Activated naive CD8-positive, alpha-beta T cell treated with anti-CD3 and anti-CD28 coated beads, Interleukin-2, amount 10 ng/mL, durations not matched to agents 7 days and 5 days (primary cell): ENCODE measurements at places on chromosomes 7 and 10. TPM values are rescaled to one million over a fixed set of nuclear protein-coding genes. Genes with fewer than 3 reads are reported as not detected.

GRCh38 chr7:111529507-111530355 lies 32.6 kb downstream of the IMMP2L start:
- no peak for DNase-seq

DNA sequence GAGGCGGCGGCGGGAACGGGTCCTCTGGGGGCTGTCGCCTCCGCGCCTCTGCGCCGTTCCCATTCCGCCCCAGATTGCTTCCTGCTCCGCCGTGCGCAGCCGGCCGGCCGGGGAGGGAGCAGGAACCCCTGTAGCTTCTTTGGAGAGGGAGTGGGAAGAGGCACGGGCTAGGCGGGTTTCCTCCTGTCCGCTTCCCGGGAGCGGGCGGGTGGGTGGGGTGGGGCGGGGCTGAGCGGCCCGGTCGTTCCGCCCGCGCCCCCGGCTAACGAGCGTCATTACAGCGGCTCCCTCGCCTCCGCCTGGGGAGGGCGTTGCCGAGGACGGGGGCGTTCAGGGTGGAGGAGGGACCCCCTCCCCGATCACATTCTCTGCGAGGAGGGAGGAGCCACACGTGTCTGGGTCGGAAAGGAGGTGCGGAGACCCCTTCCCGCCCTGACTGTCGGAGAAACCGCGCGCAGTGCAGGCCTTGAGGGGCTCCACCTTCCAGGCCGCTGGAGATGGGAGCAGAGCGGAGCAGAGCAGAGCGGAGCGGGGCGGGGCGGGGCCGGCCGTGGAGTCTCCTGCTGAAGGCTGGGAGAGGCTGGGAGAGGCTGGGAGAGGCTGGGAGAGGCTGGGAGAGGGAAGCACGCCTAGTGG lies 39.7 kb downstream of the AGAP3 start:
- DNase-seq: no peak

GRCh38 chr10:15176269-15176668 lies 7.8 kb upstream of the NMT2 start:
- DNase-seq: no peak

- DNase-seq: no peak
These were observed 283.6 kb upstream of the LRRTM3 start for GRCh38 chr10:66642217-66642616.

- DNase-seq: no peak
These were observed 123.5 kb downstream of the AHR start for GRCh38 chr7:17421941-17422340.

DNA sequence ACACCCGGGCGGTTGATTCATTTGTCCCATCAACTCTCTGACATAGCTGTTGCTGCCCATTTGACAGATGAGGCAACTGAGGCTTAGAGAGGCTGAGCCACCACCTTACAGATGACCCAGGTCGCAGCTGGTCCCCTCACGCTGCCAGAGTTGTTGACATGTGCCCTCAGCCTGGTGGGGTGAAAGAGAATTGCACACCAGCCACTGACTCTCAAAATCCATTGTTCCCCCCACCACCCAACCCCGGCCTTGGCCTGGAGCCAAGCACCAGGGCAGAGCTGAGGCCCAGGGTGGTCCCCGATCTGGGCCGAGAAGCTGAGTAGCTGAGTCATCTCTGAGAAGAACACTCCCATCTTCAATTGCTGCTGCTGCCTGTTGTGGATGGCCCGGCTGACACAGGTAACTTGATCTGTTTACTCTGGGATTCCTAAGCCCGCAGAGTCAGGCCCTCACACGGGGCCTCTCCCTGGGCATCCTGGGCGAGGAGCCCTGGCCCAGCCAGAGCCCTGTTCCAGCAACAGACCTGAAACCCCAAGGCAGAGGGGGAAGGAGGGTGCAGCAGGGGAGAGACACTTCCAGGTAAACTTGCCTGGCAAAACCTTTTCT lies 27.5 kb downstream of the PVRIG start:
- no peak for DNase-seq

DNA sequence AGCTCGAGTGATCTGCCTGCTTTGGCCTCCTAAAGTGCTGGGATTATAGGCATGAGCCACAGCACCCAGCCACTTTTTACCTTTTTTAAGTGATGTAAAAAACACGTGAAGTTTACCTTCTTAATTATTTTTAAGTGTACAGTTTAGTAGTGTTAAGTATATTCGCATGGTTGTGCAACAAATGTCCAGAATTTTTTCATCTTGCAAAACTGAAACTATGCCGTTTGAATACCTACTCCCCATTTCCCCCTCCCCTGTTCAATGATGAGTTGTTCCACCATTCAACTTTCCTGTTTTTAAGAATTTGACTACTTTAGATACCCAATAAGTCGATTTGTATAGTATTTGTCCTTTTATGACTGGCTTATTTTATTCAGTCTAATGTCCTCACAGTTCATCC lies 10.9 kb downstream of the NRBF2 start:
- no peak for DNase-seq

- DNase-seq: no peak
These were observed 29.7 kb upstream of the TAS2R16 start for GRCh38 chr7:123024989-123025758.

DNA sequence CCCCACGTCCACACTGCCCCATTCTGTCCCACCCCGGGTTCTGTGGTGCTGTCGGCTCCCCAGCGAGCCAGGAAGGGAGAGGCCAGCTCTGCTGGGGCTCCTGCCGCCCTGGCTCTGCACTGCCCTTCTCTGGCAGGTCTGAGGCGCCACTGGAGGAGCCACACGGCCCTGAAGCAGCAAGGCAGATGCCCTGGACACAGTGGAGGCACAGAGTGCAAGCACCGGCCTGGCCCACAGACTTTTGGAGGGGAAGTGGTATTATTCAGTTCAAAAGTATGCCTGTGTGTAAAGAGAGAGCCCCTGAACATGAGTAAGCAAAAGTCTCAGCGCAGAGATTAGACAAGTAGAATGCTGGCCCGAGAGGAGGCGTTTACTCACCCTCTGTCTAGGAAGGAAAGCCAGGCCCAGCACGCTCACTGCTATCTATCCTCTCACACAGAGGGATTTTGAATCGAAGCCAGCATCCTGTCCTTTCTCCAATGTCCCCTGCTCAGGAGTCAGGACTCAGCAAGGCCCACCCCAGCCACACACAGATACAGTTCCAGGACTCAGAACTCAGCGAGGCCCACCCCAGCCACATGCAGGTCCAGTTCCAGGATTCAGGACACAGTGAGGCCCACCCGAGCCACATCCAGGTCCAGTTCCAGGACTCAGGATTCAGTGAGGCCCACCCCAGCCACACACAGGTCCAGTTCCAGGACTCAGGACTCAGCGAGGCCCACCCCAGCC lies 115.0 kb downstream of the EGFR start:
- no peak for DNase-seq

DNA sequence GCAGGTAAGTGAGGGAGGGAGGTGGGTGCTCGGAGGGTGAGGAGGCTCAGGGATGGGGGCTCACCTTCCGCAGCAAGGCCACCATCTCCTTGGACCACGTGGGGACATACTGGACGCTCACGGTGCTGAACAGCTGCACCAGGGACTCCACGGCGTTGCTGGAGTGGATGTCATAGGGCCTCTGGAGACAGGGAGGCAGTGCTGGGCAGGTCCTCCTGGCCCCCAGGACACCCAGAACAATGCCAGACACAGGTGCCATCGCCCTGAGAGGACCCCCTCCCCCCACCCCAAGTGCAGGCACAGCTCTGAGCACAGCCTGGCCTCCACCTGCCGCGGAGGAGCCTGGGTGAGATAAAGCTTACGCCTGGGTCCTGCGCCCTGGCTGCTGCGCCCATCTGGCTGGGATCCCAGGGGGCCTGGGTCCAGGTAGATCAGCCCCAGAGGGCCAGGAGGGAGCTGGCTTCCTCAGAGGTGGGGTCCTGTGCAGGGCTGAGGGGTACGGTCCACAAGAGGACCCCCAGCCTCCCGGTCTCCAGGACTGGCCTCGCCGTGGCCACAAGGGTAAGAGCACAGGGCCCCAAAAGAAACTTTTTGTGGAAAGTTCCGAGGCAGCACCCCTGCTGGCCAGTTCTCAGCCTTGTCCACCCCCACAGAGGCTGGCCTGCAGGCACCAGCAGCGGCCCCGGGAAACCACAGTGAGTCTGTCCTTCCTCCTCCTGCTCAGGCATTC lies 37.8 kb downstream of the DPYSL4 start:
- no peak for DNase-seq

GRCh38 chr7:147249956-147250355 lies 1133.4 kb downstream of the CNTNAP2 start:
- DNase-seq: no peak

GRCh38 chr10:18345308-18345707 lies 205.1 kb downstream of the CACNB2 start:
- no peak for DNase-seq

- DNase-seq: no peak
These were observed 37.5 kb downstream of the STK32C start for GRCh38 chr10:132270256-132270655.

GRCh38 chr7:129845972-129846327 lies 106.8 kb downstream of the UBE2H start:
- DNase-seq: no peak

DNA sequence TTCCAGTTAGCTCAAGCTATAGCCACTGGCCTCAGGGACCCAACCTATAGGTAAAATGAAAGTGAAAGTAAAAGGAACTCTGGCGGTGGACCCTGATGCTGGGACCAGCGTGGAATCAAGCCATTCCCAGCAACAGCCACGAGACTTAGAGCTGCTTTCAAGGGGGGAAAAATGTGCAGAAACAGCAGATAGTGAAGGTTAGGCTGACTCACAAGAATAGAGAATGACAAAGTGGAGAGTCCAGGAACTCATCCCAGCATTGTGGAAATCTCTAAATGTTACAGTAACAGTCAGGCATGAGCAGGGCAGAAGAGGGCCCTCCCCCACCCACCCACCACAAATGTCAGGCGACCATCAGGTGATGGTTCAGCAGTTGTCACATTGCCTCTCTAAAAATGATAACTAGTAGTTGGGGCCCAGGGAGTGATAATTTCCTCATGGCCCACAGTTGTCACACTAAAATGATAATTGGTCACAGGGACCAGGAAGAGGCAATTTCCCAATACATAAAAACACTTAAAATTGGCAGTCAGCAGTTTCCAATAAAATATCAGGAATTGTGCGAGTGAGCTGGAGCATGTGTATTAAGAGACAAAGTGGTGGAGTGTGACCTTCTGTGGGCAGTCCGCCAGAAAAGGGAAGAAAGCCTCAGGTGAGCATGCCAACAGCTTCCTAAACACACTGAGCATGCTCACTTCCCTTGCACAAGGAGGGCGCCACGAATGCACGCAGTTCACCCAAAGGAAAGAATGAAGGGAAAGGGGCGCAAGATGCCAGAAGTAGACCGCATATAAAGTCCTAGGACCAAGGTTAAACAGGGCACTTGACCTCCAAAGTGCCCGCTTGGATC lies 129.8 kb upstream of the PPP1R3A start:
- DNase-seq: no peak

DNA sequence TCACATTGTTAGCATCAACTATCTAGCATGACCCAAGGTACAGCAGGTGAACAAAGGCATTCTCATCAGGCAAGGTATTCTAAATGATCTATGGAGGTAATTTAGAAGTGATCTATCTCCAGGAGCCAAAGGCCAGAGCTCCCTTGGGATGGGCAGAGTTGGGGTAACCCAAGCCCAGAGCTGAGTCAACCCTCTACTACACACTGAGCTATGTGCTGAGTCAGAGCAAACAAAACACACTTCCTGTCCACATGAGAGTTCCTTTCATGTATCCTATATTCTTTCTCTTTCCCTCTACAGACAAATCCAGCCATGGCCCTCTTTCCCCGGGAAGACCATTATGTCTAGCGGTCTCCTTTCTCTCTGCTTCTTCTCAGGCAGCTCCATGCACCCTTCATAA lies 68.2 kb upstream of the AGK start:
- DNase-seq: no peak

- no peak for DNase-seq
These were observed 4.0 kb downstream of the PDAP1 start for GRCh38 chr7:99404235-99404976.

GRCh38 chr7:123367484-123368122 lies 166.8 kb downstream of the IQUB start:
- no peak for DNase-seq

DNA sequence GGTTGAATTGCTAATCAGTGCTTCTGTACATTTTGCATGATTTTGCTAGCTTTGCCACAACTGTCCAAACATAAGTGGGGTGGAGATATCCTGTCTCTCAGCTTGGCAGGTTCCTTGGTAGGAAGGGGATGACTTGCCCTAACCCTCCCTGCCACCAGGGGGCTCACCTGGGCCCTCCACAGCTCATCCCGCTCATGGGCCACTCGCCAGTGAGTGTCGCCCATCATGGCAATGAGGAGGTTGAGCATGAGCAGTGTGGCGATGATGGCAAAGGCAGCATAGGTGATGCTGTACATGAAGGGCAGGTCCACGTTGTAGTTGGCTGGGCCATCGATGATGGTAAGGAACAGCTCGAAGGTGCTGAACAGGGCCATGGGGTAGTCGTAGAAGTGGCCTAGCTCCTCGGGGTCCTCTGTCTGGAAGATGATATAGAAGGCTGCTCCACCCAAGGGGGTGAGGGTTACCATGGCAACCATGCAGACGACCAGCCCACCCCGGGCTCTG lies 12.2 kb downstream of the TRPV6 start:
- DNase-seq: no peak

DNA sequence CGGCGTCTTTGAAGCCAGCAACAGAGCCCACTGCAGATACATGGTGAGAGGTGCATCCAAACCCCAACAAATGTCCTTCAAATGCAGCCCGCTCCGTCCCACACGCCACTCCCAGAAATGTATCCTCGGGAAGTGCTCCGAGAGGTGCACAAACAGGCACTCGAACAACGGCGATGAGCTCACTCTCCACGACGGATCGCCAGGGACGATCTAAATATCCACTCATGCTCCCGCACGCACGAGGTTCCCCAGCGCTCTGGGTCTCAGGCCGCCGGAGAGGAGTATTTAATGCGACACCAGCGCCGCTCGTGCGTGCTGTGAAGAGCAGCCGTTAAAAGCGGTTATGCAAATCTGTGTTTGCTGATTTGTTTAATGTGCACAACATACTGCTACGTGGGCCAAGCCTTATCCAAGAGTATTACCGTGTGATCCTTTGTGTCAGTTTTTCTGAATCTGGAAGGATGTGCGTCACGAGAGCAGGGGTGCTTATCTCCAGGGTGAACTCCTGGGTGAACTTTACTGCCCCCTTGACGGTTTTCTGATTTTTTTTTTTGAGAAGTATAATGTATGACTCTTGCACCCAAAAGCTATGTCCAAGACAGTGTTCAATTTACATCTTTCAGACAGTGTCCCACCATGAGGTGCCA lies 48.5 kb upstream of the PPP2R2D start:
- no peak for DNase-seq

- DNase-seq: no peak
These were observed 15.5 kb downstream of the ZMIZ1 start for GRCh38 chr10:79084012-79084971.

MEOX2 gene
- total RNA-seq: not detected

HOXA7 gene
- not detected for total RNA-seq

GARS1 gene
- 150 TPM for total RNA-seq

IDE gene
- 17.9 TPM for total RNA-seq

GDF2 gene
- not detected for total RNA-seq

LIPK gene
- total RNA-seq: not detected

ZNF425 gene
- total RNA-seq: 1.0 TPM

CNOT4 gene
- total RNA-seq: 24.4 TPM

GJD4 gene
- total RNA-seq: not detected

CREB5 gene
- total RNA-seq: not detected

ASZ1 gene
- not detected for total RNA-seq

PROSER2 gene
- 1.2 TPM for total RNA-seq

SFTPA1 gene
- total RNA-seq: not detected

C10orf71 gene
- not detected for total RNA-seq

ANLN gene
- total RNA-seq: 57.1 TPM

ICA1 gene
- 2.4 TPM for total RNA-seq
